ENCODE measurements at places on chromosomes 1 and 21. TPM values are rescaled to one million over a fixed set of nuclear protein-coding genes. Genes with fewer than 3 reads are reported as not detected.

DNA sequence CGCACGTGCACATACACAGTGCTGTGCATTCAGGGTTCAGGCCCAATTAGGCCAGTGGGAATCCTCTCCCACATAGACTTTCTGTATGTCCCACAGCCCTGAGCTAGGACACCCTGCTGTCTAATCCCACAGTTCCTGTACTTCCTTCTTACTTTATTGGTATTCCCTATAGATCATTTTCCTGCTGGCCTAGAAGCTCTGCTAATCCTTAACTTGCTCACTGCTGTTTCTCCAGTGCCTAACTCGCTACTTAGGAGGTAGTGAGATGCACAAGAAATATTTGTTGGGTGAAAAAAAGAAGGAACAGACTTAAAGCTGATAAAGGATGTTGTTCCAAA, 34.1 kb upstream of the FHAD1 start:
- DNase-seq, result no peak

DNA sequence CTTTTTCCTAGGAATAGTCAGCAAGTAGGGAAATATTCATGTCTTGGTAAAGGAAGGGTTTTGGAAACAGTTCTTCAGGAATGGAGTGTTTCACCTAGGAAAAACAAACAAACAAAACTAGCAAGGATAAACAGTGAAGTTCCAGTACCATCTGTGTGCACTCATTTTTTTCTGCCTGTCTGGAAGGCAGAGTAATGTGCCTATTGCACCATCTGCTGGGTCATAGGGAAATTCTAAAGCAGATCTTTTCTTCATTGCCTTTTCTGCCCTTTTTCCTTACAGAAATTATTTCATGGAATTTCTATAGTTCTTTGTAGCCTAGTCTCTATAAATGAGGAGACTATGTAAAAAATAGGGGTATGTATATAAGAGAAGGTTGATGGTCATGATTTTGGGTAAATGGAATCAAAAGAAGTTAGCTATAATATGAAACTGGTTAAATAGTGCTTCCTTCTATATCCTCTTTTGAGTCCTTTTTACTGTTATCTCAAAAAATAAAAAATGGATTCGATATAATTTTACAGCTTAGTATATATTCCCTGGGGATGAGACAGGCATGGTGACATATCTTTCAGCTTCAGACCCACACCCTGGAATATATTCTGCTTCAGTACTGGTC, 3.4 kb upstream of the HRNR start:
- no peak for DNase-seq

Gene BEND5
- 18.2 TPM for total RNA-seq

Gene ESPN
- total RNA-seq, result 1.7 TPM

DNA sequence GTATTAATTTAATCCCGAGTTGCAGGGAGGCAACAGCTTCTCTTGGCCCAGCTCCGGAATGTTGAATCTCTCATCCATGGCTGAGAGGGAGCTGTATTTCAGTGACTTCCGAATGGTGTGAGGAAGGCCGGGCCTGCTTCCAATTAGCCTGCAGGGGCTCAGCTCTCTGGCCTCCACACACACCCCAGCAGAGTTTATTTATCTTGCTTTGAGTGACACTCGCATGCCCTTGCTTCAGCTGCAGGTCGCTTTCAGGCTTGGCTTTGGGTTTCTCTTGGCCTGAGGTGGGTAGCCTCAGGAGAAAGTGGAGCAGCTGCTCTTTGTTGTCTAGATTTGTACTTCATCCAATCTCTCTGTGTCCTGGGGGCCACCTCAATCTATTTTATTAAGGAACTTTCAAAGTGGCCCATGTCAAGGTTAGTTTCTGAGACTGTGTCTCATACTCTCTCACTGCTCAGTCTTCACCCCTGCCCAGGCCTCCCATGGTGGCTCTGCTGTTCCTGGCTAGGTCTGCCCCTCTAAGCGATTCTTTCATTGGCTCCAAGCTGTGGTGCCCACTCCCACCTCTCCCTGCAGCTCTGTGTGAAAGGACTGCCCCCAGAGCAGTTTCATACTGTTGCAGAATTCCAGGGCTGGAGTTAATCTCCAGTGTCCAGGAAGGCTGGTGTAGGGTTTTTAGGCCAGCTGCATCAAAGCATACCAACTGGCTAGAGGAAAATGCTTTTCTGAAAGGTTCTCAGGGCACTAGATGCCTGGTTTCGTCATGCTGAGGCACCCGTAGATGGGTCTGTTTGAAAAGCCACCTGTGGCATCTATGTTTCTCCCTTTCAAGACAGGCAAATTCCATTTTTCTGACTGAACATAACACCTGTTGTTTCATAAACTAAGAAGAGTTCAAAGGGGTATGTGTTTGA, 153.5 kb downstream of the PLXNA2 start:
- no peak for DNase-seq

Gene FMOD
- total RNA-seq, result 0.35 TPM

Gene LRRN2
- total RNA-seq, result 5.0 TPM

DNA sequence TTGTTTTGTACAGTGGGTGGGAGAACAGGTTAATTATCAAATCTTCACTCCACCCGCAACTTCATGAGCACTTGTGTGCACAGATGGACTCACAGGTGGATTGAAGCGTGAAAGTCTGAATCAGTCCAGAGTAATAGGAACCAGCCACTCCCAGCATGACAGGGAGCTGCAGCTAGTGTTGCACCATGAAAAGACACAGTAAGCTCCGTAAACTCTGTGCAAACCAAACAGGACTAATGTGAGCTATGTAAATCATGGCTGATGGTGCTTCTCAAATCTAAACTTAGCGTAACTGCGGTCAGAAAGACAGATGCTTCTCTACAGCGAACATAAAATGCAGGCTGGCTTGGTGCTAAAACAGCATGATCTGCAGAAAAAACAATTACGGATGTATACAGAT, 114.4 kb downstream of the CENPF start:
- no peak for DNase-seq

Gene FNDC5
- 28.7 TPM for total RNA-seq

DNA sequence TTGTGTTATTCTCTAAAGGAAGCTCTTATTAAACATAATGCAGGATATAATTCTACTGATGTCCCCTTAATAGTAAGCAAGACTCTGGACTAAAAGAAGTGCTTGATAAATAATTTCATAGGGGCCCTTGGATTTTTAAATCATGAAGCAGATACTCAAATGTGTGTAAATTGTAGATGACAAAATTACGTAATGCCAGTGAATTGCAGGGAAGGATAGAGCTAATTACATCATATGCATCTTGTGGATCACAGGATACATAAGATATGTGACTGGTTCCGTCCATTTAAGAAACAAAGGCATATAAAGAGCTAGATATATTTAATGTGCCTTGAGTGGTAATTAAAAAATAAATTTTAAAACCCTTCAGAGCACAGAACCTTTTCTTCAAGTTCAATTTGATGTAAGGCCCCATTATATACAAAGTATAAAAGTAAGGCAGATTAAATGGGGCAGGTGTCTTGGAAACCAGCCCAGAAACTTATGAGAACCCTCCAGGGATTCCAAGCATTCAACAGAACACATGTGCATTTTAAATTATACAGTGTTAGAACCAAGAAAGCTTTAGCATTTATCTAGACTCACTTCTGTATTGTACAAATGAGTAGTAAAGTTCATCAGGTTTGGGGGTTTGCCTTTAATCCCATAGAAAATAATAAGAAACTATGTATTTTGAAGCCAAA, 190.4 kb downstream of the NCAM2 start:
- no peak for DNase-seq

Data from neural crest cell (in vitro differentiated cells).